ENCODE measurements at places on chromosomes 7 and 10.

DNA sequence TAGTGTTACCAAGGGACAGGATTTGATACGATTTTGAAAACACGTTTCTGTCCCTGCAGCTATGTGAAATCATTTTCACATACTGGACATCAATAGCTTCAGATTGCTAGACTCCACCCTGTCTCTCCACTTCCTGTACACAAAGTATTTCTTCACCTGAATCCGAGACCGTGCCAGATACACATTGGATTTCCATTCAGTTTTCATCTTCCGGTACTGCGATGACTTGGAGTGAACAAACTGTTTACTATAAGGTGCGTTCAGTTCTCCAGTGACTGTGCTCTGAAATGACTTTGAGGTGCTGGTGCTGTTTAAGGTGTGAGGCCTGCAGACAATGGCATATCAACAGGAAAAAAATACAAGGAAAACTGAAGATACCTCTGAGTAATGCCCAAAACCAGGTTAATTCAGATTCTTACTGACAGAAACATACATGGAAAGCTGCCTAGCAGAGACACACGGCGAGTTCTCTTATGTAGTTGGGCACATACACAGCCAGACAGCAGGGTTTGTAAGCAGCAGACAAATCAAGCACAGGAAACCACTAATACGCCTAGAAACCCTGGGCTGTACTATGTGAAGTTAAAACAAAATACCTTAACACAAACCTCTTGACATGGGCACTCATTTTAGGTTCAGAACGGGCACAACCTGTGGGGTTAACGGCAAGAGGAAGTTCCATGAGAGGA, 119.2 kb downstream of the GALNT11 start:
- DNase-seq, result no peak

- no peak for DNase-seq
These were observed 27.7 kb downstream of the PHYH start for GRCh38 chr10:13272164-13272571.

- DNase-seq, result no peak
These were observed 22.7 kb downstream of the RELN start for GRCh38 chr7:103966593-103967277.

DNA sequence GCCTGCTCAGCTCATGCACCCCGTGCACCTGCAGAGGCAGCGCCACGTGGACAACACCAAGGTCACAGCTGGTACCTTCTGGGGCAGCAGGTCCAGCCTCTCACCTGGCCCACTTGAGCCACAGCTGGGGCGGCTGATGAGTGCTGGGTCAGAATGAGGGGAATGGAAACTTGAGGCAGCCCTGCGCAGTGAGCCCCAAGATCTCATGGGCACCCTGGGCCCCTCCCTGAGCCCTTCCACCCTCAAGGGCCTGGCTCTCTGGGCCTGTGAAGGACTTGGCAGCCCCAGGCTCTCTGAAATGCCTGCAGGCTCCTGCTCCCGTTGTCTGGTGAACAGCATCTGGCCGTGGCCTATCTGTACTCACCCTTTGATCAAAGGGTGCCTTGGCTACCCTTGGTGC, 112.7 kb downstream of the TCERG1L start:
- DNase-seq, result no peak

DNA sequence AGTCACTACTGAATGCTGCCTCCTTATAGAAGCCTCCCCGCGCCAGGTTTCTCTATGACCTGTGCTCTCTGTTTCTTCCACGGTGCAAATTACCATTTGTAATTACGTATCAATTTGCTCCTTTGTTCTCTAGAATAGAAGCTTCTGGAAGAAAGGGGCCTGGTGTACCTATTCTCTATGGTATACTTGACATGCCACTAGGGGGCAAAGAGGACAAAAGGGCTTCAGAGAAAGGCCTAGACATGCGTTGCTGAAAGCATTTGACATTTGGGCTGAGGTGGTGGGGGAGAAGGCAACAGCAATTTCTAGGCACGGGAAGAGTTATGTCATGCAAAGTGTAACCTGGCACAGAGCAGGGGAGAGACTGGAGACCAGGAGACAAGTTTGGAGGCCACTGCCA, 148.7 kb downstream of the WDR11 start:
- no peak for DNase-seq

DNA sequence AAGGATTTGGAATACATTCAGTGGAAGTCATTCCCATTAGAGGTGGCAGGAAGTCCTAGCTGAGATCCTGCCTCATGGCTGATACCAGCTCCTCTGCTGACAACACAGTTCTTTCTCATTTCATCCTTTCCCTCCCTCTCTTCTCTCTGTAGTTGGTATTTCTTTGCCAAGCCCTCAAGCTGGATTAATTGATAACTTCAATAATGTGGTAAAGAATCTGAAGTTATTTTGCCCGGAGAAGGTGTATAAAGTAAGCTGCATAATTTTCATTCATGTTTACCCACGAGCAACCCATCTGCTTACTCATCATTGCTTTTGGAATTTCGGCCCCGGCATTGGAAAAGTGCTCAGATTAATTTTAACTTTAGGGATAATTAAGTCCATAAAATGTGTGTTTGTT, 85.2 kb upstream of the PLPP4 start:
- no peak for DNase-seq

- no peak for DNase-seq
These were observed 74.6 kb downstream of the WAPL start for GRCh38 chr10:86446987-86447386.

- no peak for DNase-seq
These were observed 1.4 kb downstream of the LARP4B start for GRCh38 chr10:929960-930624.
